Sciatic nerve (tissue), 2 donors: ENCODE measurements at places on chromosomes 16 and 17.
A peak's percentile ranks its signal among the peaks of the same experiment; 100 is the strongest.

GRCh38 chr16:3945751-3946603 lies 65.5 kb upstream of the CREBBP start:
- DNase-seq, result peak; percentile 69

DNA sequence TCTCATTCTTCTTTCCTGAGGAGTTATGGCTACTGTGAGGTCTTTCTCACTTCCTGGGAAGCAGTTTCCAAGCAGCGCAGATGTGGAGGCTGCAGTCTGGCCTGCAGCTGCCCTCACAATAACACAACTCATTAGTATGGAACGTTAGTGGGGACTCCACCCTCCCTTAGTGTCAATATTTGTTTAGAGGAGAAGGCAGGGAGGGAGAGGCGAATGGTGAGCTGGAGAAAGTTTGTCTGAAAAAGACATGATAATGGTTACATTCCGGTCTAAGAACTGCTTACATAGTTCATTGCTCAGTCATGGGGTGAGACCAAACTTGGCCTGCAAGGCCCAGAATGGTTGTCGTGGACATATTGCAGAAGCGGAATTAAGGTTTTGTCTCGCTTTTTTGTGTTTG lies 170.2 kb downstream of the HS3ST3B1 start:
- no peak for DNase-seq

- DNase-seq, result no peak
Observed at GRCh38 chr16:87070657-87071056, 246.5 kb downstream of the C16orf95 start.

GRCh38 chr17:57899391-57899790 lies 49.5 kb upstream of the MRPS23 start:
- no peak for DNase-seq

DNA sequence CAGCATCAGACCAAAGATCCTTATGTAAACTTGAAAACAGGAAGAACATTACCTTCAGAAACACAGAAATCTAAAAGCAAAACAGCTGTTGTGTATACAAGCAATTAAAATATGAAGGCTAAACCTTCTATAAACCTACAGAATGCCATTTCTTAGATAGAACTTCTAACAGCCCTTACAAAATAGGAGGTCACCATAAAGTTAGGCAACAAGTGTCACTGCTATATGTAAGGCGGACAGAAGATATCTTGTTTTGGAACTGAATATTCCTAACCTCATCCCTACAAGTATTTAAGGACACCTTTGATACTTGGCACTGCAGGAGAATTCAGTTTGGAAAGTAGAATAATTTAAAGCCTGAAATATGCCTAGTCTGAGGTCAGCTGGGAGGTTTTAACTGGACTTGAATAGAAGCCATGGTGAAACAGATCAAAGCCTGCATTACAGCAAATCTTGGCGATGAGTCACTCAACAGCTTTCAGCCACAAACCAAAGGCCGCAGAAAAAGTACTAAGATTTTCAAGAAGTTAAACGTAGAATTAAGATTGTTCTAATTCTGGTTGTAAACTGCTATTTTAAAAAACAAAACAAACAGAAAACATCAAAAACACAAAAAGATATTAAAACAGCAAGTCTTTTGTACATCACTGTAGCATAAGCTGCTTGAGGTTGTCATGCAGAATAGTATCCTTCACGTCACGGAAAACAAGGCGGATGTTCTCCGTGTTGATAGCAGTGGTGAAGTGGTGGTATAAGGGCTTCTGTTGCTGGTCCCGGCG lies 42.7 kb downstream of the GNA13 start:
- no peak for DNase-seq

- DNase-seq, result no peak
Observed at GRCh38 chr17:55883149-55883548, 132.3 kb downstream of the PCTP start.

- no peak for DNase-seq
Observed at GRCh38 chr17:21374441-21375161, 1.6 kb upstream of the KCNJ12 start.

GRCh38 chr16:68707340-68708152 lies 29.5 kb upstream of the CDH1 start:
- DNase-seq, result no peak

GRCh38 chr16:27446721-27447120 lies 44.7 kb downstream of the IL21R start:
- DNase-seq, result no peak

- no peak for DNase-seq
Observed at GRCh38 chr16:58937661-58938060, 203.5 kb upstream of the GOT2 start.

- no peak for DNase-seq
Observed at GRCh38 chr16:3643095-3643730, 11.3 kb upstream of the DNASE1 start.

- DNase-seq, result no peak
Observed at GRCh38 chr16:72569677-72570076, 397.7 kb upstream of the PMFBP1 start.

DNA sequence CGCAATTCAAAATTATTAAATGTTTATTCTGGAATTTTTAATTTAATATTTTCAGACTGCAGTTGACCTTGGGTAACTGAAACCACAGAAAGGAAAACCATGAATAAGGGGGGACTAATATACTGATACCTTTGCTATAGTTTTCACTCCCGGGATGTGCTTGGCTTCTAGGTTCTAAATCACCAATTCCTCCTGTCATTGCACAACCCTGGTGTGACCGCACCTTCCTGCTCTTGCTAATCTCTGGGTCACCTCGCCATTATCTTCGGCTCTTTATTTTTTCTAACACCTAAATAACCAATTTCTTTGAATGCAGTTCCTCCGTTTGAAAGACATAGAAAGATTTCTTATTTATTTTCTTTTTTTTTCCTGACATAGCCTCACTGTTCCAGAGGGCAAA lies 634.5 kb upstream of the GOT2 start:
- DNase-seq, result no peak

- no peak for DNase-seq
Observed at GRCh38 chr16:86584726-86585721, 6.7 kb downstream of the FOXL1 start.

DNA sequence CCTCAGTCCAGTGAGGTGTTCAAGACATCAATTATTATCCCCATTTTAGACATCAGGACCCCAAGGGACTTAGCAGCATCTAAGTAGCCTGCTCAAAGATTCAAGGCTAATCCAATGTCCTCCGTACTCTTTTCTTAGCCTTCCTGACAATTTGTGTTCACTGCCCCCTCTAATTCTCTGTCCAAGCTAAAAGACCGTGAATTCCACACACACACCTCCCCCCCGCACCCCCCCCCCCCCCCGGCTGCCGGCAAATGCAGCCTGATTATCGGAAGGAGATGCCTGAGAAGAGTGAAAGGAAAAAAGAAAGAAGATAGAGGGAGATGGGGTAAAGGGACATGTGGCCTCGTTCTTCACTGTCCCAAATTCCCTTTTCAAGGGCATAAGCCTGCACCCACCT lies 58.1 kb upstream of the NLK start:
- no peak for DNase-seq

DNA sequence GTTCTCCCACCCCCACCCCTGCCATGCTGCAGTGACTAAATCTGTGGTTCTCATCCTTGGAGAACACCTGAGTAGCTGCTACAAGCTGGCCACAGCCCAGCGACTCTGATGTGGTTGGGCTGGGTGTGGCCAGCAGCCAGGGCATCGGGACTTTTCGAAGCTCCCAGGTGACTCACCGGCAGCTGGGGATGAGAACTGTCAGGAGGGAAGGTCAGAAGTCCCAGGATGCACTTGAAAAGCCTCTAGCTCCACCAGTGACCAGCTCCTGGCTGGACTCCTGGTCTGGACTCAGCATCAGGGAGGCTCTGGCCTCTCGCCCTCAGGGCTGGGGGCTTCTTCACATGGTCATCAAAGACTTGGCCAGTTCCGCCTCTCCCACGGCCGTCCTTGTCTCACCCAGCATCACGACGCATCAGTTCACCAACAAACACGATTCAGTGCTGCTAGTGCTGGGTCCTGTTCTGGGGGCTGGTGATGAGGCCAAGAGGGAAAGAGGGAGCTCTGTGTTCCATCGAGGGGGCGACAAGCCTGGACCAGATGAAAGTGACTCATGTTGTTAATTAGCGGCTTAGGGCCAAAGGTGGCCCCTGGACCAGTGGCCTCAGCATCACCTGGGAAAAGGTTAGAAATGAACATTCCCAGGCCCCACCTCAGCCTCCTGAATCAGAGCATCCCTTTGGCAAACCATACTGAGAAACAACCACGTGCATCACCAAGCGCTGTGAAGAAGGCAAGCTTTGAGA lies 3.9 kb upstream of the C17orf99 start:
- no peak for DNase-seq

GRCh38 chr16:58148099-58148498 lies 18.9 kb upstream of the CFAP20 start:
- DNase-seq, result no peak

DNA sequence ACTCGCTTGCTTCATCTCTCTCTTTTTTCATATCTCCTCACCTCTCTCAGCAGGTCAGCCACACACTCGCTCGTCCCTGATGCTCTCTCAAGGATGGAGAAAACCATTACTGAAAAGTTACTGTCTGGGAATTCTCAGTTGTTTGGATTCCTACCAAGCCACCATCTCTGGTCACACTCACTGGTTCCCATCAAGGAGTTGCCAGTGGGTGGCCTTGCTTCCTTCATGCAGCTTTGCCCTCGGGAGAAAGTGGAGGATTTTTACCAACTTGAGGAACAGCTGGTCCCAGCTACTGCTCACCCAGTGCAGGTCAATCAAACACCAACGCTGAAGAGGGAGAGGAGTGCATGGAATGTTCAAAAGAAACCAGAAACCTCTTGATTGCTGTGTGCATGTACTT lies 25.3 kb downstream of the MEOX1 start:
- DNase-seq, result no peak

DNA sequence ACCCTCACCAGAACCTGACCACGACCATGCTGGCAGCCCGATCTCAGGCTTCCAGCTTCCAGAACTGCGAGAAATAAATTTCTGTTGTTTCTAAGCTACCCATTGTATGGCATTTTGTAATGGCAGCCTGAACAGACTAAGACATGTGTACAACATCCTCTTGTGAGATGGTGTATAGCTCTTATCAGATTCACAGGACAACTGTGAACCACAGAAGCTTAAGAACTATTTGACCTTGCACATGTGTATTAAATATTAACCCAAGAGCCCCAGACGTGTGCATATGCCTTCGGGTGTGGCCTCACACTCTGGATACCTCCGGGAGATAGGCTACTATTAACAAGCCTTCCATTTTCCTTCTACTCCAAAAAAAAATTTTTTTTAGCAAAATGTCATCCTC lies 248.9 kb downstream of the SLC39A11 start:
- DNase-seq, result no peak

DNA sequence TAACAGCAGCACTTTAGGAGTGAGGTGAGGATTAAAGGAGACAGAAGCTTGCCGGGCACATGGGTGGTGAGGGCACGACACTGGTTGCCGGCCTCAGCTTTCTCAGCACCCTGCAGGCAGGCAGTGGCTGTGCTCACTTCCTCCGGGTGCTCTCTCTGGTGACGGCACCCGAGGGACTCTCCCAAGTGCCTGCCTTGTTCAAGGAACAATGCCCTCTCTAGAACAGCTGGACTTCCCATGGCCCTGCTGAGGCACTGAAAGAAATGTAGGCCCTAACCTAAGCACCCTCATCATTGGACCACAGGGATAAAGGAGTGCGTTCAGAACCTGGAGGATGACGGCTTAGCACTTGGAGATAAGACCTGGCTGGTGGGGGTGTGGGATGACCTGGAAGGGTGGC lies 72.7 kb downstream of the N4BP1 start:
- peak; percentile 61 for DNase-seq

- no peak for DNase-seq
Observed at GRCh38 chr17:519450-520212, 167.0 kb upstream of the RPH3AL start.

- no peak for DNase-seq
Observed at GRCh38 chr16:89924925-89925307, 1.8 kb downstream of the TUBB3 start.

DNA sequence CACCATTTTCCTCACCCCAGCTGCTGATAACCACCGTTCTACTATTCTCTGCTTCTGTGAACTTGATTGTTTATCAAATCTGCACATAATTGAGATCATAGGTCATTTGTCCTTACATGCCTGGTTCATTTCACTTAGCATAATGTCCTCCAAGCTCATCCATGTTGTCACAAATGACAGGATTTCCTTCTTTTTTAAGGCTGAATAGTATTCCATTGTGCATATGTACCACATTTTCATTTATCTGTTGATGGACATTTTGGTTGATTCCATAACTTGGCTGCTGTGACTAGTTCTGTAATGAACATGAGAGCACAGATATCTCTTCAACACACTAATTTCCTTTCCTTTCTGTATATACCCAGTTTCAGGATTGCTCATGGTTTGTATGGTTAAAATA lies 225.3 kb upstream of the TBX2 start:
- DNase-seq, result no peak

- no peak for DNase-seq
Observed at GRCh38 chr16:10635365-10636021, 55.1 kb upstream of the EMP2 start.

- no peak for DNase-seq
Observed at GRCh38 chr17:57599271-57600045, 145.6 kb downstream of the CCDC182 start.

DNA sequence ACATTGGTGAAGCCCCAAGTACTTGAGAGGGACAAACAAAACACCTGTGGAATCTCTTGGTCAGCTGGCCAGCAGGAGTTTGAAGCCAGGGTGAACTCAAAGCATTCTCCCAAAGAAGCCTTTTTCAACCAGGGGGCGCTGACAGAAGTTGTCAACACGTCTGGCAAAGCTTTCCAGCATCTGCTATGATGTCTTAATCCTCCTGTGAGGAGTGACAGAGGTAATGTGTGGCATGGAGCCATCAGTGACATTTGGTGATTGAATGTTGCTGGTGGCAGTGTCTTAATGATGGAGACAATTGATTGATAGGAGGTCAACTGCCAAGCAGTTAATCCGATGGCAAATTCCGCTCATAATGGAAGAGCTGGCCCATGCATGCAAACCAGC lies 257.6 kb upstream of the HSBP1 start:
- DNase-seq, result no peak

DNA sequence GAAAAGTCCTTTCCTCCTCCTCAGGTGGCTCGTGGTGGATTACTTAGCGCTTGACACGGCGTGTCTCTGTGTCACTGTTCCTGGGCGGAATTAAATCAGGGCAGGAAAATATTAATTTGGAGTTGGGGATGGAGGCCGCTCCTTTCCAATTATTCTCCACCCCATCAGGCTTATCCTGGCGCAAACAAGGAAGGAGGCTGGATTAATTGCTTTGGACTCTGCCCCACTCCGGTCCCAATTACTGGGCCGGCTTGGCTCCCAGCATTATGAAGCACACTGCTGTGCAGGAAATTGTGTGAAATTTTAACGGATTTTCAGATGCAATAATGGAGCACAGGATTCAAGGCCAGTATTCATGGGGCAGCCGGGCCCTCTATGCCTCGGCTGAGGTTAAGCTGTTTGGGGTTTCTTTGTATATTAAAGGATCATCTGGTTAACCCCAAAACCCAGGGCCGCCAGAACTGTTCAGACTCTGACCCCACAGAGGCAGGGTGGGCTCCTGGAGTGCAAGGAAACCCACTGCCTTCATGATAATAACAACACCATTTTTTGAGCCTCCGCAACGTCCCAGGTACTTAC lies 87.8 kb downstream of the MRM1 start:
- DNase-seq, result no peak
